MM.1S (cell line): ENCODE measurements at places on chromosomes 2 and 18.

DNA sequence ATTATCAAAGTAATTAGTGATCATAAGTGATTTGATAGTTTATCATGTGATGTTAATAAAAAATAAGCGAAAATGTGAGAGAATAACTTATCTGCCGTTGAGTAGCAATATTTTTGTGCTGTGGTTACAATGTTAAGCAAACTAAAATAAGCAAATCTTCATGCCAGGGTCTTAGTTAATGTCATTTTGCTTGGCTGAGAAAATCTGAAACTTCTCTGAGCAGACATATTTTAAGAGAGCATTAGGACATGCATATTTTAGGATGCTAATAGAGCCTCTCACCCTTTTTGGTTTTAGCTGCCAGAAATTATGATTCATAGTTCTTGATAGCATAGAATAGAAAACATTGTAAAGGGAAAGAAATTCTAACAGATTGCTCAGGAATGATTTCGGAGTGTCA, 233.5 kb upstream of the ZEB2 start:
- H3K4me1 ChIP-seq = no peaks in the 10 kb centered on the region
- H3K4me3 ChIP-seq = no peak overlapping the region
- DNase-seq = no peak
- H3K27ac ChIP-seq = no peak overlapping the region

DNA sequence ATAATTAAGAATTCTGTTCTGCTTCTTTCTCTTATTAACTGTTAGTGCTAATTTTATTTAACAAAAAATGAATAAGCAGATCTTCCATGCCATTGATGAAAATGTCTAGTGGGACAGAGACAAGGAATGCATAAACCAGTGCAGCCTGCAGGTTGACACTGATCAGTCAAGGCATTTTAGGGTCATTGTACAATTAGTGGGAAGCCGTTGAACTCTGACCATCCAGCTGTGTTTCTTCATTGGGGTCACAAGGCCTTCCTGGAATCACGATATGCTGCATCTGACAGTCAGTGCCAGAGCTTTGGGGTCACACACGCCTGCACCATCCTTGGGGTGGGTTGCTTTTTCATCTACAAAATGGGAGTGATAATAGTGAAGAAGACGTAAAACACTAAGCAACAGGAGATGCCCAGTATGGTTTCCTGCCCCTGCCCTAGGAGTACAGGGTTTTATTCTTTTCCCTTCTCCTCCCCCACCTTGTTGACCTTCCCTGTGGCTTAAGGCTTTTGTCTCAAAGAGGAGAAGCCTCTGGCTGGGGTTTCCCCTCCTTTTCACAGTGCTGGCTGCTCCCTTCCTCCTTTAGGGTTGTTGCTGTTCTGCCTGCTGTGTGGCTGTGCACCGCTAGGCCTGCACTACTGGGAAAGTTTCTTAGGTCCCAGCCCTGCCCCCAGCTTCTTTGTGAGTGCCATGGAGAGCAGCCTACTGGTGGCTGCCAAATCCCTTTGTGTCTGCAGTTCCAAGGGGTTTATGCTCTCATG, 245.6 kb downstream of the TPGS2 start:
- DNase-seq = no peak
- no peaks in the 10 kb centered on the region for H3K36me3 ChIP-seq
- no peak overlapping the region for H3K4me3 ChIP-seq
- no peak overlapping the region for H3K27ac ChIP-seq
- no peaks in the 10 kb centered on the region for H3K4me1 ChIP-seq
- no peaks in the 10 kb centered on the region for H3K27me3 ChIP-seq

GRCh38 chr2:168180914-168181313, 66.5 kb downstream of the STK39 start:
- H3K4me1 ChIP-seq = no peaks in the 10 kb centered on the region
- no peaks in the 10 kb centered on the region for H3K27me3 ChIP-seq
- no peak overlapping the region for H3K4me3 ChIP-seq
- DNase-seq = no peak
- no peak overlapping the region for H3K27ac ChIP-seq
- no peaks in the 10 kb centered on the region for H3K36me3 ChIP-seq

DNA sequence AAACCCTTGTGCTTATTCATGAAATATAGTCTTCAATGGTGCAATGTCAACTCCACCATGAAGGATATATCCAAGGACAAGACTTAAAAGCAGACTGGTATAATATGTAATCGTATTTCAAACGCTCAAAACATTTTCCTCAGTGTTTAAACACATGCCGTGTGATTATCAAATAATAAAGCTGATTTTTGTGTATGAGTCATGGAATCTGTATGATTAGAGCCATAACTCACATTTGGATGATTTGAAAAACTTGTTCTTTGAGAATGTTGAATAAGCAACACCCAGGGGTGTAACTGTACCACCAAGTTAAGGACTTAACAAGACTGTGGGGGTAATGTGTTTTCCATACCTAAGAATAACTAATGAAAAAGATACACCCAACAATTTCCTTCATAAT, 215.3 kb downstream of the STK39 start:
- no peaks in the 10 kb centered on the region for H3K36me3 ChIP-seq
- peaks cover 16% of the 10 kb centered on the region for H3K4me1 ChIP-seq
- no peaks in the 10 kb centered on the region for H3K27me3 ChIP-seq
- H3K27ac ChIP-seq = no peak overlapping the region
- H3K4me3 ChIP-seq = no peak overlapping the region
- no peak for DNase-seq

DNA sequence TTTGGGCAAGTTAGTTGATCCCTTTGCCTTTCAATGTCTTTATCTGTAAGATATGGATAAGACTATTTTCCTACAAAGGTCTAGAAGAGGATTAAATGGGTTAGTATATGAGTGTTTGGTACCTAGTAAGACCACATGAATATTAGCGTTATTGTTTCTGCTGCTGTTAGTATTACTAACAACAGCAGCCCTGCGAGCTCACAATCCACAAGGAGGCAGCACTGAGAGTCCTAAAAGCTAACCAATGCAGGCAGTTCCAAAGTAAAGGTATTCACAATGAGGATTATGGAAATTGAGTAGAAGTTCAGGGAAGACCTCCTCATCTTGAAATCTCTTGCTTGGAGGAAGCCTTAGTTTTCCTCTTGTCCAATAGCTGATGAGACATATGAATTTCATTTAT, 248.9 kb downstream of the TDRD15 start:
- H3K4me3 ChIP-seq = no peak overlapping the region
- H3K36me3 ChIP-seq = no peaks in the 10 kb centered on the region
- H3K4me1 ChIP-seq = no peaks in the 10 kb centered on the region
- DNase-seq = no peak

DNA sequence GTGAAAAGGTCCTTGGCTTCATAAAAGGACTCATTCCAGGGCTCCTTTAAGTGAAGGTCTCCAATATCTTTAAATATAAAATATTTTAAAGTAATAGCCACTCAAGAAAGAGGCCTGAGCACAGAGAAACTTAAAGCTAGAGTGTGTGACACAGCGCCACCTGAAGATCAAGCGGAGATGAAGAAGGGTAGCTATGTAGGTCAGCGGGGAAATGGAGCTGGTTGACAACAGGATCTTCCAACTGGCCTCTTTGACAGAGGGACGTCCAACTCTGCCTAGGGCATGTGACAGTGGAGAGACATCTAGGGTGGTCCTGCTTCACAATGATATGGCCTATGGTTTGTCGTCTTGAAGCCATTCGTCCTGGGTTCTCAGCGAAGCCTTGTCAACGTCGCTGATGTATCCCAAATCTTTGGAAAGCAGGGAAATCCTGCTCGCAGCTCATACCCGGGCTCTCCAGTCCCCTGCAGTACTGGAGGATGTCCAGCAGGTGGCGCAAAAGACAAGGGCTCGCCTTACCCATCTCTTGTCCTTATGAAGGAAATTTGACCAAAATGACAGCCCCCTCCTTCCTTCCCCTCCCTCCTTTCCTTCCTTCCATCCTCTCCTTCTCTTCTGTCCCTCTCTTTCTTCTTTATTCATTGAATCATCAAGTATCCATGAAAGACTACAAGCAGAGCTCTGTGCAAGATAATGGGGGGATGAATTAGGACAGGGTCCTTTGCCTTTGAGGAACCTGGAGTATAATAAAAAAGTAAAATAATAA, 59.6 kb downstream of the LONRF2 start:
- no peaks in the 10 kb centered on the region for H3K4me1 ChIP-seq
- H3K27me3 ChIP-seq = no peaks in the 10 kb centered on the region
- H3K36me3 ChIP-seq = no peaks in the 10 kb centered on the region
- H3K27ac ChIP-seq = no peak overlapping the region
- no peak overlapping the region for H3K4me3 ChIP-seq

- no peak overlapping the region for H3K27ac ChIP-seq
- no peak overlapping the region for H3K4me3 ChIP-seq
- no peaks in the 10 kb centered on the region for H3K36me3 ChIP-seq
- H3K4me1 ChIP-seq = no peaks in the 10 kb centered on the region
- H3K27me3 ChIP-seq = no peaks in the 10 kb centered on the region
These were observed 109.8 kb upstream of the ZNF516 start for GRCh38 chr18:76604935-76605240.

DNA sequence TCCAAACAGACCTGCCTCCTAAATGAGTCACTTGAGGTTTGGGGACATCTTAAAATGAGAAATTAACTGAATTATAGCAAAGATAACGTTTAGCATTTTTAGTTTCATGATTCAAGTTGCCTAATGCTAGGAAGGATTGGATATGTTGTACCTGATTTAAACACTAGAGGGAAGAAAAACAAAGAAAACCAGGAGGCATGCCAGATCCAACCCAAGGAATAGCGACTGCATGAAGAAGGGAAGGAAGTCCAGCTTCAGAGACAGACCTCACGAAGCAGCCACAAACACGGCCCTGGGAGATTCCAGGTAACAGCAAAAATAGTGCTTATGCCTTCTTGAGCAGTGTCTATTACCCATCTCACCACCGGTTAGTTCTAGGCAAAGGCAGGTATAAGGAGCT, 499.9 kb upstream of the SPHKAP start:
- no peak for DNase-seq
- no peaks in the 10 kb centered on the region for H3K36me3 ChIP-seq
- no peak overlapping the region for H3K27ac ChIP-seq
- no peak overlapping the region for H3K4me3 ChIP-seq
- no peaks in the 10 kb centered on the region for H3K27me3 ChIP-seq

DNA sequence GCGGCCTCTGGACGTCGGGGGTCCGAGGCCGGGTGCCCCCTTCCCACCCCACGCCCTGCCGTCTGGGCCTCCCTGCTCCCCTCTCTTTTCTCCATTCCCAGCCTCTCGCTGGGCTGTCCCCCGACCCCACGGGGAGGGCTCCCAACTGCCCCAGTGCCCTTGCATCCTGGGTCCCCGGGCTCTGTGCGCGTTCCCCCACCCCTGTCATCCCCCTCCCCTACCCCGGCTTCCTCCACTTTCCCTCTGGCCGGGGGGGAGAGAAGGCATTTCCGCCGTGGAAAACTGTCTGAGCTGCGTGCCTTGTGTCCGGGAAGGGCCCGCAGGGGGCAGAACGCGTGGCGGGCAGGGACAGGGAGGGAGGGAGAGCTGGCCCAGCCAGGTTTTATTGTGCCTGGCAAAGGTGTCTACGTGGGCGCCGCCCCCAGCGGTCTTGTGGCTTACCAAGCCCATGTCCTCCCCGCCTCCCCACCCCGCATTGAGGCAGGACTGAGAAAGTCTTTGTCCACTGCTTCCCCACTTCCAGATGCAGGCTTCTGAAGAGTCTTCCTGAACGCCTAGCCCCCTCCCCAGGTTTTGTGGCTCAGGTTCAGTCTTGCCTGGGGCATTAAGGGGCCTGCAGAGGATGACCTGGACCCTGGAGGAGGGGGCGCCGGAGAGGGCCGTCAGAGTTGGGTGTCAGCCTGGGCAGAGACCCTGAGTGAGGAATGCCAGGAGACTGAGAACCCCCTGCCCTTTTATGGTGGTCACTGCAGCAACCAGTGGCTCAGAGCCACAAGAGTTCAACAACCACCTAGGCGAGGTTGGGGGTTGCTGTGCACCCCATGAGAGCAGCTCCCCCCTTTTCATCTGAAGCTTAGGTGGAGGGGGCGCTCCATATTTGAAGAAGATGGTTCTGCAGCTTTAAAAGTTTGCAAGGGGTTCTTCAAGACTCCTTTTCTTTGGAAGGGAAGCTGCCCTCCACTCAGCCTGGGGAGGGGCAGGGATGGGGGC, 1.3 kb downstream of the ITM2C start:
- peaks cover 31% of the 10 kb centered on the region for H3K4me1 ChIP-seq
- H3K4me3 ChIP-seq = peak overlapping the region; percentile 93
- H3K27me3 ChIP-seq = no peaks in the 10 kb centered on the region
- H3K36me3 ChIP-seq = no peaks in the 10 kb centered on the region

GRCh38 chr2:42562474-42563144, 5.8 kb upstream of the MTA3 start:
- H3K27ac ChIP-seq = no peak overlapping the region
- H3K4me1 ChIP-seq = peaks cover 5% of the 10 kb centered on the region
- no peaks in the 10 kb centered on the region for H3K27me3 ChIP-seq
- H3K4me3 ChIP-seq = no peak overlapping the region
- DNase-seq = no peak
- no peaks in the 10 kb centered on the region for H3K36me3 ChIP-seq

DNA sequence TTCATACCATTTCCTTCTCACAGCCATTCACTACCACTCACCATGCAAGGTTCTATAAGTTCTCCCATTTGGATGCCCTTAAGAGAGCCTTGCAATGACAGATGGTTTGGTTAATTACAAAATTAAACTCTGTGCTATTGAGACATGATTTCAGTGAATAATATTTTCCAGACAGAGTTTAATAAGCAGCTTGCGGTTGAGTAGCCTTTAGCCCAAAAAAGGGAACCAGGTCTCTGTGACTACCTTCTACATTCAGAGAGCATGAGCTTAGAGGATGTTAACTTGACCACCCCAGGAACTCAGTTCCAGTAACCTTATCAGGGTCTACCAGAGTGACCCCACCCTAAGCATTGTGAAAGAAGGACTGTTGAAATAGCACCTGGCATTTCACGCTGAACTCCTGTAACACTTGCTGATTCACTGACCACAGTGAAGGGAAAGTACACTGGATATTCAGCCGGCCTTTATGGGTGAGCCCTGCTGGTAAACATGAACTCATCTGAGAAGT, 1173.1 kb upstream of the ZEB2 start:
- H3K27ac ChIP-seq = no peak overlapping the region
- H3K4me3 ChIP-seq = no peak overlapping the region
- no peaks in the 10 kb centered on the region for H3K27me3 ChIP-seq

DNA sequence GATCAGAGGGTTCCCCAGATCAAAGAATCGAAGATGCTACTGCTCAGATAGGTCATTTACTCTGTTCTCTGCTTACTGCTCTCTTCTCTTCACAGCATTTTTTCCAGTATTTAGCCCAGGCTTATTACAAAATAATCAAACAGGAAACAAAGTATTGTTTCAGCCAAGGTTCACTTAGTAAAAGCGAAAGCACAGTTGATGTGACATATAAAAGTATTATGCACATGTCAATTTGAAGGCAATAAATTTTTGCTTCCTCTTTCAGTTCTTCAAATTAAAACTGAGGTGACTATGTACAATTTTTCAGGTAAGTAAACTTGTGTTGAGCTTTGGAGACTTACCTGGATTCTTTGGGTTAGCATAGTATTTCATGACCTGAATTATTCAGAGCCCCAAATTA, 262.8 kb upstream of the CHST9 start:
- H3K4me3 ChIP-seq = no peak overlapping the region
- DNase-seq = no peak
- H3K27me3 ChIP-seq = no peaks in the 10 kb centered on the region
- H3K27ac ChIP-seq = no peak overlapping the region
